ENCODE measurements at places on chromosomes 2 and 18.

- no peak for DNase-seq
Measured at GRCh38 chr2:108297436-108298141, 8.9 kb downstream of the SULT1C2 start.

GRCh38 chr18:6610466-6610865 lies 119.0 kb upstream of the ARHGAP28 start:
- no peak for DNase-seq

DNA sequence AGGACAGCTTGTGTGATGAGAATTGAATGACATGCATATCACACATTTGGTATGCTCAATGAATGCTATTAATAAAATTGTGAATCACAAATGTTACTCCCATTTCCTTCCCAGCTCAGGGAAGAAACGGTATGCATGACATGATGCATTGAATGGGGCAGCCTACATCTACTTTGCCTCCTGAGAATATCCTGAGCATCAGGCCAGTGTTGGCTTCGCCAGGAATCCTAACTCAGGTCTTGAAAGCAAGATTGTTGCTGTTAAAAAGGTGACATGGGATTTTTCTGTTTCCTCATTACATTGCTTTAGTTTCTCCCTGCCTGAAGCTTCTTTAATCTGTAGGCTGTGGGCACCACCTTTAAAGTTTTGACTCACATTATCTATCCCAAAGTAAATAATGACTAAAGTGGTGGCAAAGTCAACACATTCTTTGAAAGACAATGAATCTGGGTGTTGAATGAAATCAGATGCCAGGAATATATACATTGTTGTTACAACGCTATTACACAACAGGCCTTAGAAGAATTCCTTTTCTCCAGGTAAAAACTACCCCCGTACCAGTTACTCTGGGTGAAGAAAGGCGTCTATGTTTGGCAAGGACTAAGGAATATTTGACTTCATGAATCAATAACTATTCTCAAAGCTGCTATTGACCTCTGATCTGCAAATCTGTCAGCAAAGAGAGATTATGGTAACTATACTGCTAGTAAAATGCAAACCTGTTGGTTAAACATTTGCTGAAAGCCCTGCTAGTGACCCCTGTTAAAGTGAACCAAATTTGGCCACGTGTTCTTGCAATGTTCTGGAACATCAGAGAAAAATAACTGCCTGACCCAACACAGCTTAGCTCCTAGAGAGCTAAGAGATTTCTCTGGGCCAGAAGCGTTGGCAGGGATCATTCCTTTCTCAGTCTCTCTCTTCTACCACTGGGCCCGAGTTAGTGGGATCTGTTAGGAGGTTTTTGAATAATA lies 30.5 kb upstream of the NEDD4L start:
- no peak for DNase-seq

DNA sequence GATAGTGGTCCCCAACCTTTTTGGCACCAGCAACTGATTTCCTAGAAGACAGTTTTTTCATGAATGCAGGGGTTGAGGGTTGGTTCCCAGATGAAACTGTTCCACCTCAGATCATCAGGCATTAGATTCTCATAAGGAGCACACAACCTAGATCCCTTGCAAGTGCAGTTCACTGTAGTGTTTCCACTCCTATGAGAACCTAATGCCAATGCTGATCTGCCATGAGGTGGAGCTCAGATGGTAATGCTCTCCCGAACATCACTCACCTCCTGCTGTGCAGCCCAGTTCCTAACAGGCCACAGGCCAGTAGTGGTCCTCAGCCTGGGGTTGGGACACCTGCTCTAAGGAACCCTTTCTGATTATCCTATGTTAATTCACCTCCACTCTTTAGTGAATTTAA lies 133.5 kb downstream of the SOX11 start:
- no peak for DNase-seq

GRCh38 chr2:121502246-121502645 lies 28.4 kb upstream of the RNU4ATAC start:
- DNase-seq: no peak

DNA sequence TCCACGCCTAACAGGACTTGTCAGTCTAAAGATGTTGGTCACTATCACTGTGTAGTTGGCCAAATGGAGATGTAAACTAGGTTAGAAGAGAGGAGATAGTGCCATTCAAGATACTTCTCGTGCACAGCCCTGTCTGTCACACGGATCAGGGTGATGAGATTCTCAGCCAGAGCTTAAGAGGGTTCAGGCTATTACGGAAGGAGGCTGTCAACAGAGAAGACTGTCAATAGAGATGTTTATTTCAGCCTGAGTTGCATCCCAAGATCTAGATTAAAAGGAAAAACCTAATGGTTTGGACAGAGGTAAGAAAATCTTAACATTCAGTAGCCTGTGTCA lies 83.4 kb downstream of the AAK1 start:
- DNase-seq: no peak

DNA sequence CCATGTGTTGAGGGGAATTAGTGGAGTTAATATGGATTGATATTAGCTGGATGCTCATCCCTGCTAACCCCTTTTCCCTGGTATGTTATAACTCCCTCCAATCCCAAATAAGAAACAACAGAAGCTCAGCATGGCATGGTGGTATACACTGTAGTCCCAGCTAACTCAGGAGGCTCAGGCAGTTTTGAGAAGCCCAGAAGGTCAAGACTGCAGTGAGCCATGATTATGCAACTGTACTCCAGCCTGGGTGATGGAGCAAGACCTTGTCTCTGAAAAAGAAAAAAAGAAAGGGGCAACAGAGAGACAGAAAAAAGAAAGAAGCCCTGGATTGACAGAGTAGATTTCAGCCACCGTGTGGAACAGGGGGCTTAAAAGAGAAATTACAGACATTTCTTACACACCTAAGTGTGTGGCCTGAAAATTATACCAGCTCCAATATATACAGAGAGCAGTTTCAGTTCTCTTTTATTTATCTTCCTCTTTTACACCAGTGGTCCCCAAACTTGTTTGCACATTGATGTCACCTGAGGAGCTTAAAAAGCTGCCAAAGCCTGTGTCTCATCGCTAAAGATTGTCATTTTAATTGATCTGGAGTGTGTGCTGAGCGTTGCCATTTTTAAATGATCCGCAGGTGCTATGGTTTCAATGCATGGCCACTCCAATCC lies 203.6 kb downstream of the UBE2E3 start:
- DNase-seq: no peak

GRCh38 chr18:44503854-44504253 lies 176.8 kb upstream of the SETBP1 start:
- DNase-seq: no peak

DNA sequence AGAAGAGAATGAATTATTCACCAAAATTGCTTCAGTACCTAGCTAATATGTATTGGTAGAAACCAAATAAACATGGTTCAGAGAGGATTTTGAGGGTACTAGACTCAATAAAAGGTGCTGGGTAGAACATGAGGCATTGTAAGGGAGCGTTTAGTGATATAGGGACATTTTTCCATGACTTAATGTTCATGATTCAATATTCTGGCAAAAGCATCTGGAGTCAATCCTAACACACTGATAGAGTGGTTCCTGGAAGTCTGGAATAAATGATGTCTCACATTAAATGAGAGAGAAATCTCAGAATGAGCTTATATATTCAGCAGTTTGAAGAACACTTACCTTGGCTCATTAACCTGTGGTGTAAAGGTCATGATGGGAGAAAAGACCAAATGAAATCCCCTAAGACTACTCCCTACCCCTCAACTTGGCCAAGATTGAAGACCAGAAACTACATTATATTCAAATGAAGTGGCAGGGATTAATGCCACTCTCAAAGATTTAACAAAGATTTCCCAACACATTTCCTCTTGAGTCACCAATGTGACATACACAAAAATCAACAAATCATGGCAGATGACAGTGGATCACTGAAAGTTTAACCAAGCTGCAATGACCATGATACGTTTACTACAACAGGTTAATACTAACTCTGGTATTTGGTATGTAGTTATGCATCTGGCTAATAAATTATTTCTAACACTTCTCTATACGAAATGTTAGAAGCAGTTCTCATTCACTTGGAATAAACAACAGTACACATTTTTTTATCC lies 309.5 kb downstream of the SATB2 start:
- no peak for DNase-seq

DNA sequence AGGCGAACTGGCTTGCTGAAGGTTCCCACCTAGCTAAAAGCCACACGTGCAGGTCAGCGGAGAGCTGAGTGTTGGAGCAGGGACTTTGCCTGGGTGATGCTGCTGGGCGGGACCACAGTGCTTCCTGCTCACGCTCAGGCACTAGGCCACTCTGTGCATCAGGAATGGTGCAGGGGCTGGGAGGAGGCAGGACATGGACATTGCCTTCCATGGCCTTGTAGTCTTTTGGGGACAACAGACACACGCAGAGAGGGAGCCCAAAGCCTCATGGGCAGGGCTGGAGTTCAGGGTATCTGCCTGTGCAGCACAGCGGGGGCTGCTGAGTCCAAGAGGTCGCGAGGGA lies 207.2 kb downstream of the ZBTB7C start:
- no peak for DNase-seq

Data from activated CD4-positive, alpha-beta memory T cell treated with anti-CD3 and anti-CD28 coated beads, Interleukin-2, amount 10 ng/mL, durations not matched to agents 7 days and 5 days (primary cell).